ENCODE measurements at places on chromosomes 4 and X.

- no peak for DNase-seq
These were observed 877.3 kb upstream of the INTU start for GRCh38 chr4:126755506-126755905.

DNA sequence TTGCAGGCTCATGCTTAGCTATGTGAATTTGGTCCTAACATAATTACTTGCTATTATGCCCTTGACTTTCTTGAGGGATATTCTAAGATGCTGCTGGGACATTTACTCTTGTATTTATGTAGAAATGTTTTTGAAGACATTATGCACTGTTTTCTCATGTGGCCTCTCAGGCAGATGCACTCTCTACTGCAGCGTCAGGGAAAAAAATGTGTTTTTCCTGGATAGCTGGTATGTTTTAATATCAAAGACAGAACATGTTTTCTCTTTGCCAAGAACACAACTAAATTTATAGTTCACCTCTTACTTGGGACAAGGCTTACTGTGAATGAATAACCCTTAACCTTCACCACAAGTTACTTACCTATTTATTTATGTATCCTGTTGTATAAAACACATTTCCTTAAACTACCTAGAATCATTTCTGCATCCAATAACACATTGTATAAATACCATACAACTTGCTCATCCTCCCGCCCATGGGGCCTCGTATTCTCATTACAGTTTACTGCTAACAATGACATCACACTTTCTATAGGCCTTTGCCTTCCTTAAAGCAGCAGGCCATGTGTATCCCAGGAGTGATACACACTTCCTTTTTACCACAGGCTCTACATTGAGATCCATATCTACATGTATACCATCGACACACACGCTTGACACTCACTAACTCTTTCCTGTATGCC, 178.7 kb downstream of the SLIT2 start:
- no peak for DNase-seq

DNA sequence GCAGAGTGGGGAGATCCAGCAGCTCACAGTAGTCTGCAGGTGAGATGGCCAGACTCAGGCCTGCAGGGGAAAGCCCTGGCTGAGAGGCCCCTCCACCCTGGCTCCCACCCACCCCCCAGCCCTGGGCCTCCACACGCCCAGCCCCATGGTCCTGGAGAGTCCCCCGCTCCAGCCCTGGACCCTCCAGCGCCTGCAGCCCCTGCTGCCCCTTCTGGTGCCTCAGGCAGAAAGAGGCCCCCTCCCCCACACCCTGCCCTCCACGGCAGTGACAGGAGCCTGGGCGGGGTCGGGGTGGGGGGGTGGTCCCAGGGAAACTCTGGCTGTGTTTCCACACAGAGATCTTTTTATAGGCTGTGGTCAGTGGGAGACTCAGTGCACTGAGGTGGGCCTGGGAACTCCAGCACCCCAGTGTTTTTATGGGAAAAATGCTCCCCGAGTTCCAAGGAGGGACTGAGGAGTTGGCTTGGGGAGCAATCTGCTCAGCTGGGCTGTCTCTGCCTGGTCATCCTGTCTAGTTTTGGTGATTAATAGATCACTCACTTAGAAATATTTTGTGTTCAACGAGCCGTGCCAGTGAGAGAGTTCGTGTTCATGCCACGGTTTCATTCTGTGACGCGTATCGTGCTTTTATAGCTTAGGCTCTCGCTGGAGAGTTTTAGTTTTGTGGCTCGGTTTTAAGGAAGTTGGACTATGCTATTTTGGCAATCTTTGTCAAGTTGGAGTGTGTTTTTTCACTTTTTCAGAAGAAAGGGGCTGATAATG, 53.1 kb upstream of the HGFAC start:
- no peak for DNase-seq

GRCh38 chr4:77194989-77195388, 38.0 kb downstream of the CCNG2 start:
- no peak for DNase-seq

DNA sequence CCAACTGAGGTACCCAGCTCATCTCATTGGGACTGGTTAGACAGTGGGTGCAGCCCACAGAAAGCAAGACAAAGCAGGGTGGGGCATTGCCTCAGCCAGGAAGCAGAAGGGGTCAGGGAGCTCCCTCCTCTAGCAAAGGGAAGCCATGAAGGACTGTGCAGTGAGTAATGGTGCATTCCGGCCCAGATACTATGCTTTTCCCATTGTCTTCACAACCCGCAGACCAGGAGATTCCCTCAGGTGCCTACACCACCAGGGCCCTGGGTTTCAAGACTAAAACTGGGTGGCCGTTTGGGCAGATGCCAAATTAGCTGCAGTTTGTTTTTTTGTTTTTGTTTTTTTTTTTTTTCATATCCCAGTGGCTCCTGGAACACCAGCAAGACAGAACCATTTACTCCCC, 235.3 kb downstream of the TACR3 start:
- no peak for DNase-seq

DNA sequence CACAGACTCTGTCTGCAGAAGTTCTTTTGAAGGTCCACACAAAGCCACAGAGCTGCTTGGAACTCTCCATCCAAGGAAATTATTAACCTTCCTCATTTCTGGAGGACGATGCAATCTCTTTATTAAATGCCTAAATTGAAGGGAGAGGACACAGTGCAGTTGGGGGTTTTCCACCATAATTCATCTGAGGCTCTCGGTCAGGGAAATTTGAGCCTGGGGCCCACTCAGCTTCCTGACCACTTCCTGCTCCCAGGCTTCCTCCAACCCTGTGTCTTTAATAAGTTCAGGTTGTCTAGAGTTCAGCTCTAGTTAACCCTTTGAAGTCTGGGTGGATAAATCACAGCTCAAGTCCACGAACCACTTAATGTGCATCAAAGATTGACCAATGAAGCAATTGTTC, 58.5 kb downstream of the PRPS1 start:
- no peak for DNase-seq

DNA sequence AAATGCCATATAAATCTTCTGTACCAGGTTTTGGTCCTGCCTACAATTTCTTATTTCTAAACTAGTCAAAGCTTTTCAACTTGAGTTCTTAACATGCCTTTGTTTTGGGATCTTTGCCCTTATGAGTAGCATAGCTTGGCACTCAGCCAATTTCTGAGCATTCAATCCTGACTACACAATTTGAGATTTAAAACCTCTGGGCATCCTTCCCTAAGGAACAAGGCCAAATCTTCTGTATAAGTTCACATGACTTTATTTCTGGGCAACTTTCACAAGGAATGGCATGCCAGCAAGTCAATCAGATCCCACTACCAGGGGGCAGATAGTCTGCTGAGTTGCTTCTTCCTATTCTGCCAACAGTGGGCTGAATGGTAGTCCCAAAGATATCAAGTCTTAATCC, 254.2 kb downstream of the ADAMTS3 start:
- no peak for DNase-seq

DNA sequence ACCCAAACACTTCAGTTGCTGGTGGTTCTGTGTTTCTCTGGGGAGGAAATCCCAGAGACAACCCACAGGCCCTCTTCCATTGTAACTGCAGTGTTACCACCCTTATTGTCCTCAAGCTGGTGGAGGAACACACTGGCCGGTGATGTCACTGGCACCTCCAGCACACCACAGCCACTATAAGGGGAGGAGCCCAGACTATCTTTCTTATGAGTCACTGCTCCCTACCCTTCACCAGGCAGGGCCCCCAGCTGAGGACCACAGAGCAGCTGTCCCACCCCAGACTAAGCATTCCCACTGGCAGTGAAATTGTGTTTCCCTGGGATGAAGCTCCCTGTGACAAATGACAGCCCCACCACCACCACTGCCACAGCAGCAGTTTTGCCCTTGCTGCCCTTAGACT, 171.8 kb upstream of the FGF16 start:
- DNase-seq = no peak

- no peak for DNase-seq
These were observed 784.3 kb downstream of the ADGRL3 start for GRCh38 chr4:61984260-61984909.

DNA sequence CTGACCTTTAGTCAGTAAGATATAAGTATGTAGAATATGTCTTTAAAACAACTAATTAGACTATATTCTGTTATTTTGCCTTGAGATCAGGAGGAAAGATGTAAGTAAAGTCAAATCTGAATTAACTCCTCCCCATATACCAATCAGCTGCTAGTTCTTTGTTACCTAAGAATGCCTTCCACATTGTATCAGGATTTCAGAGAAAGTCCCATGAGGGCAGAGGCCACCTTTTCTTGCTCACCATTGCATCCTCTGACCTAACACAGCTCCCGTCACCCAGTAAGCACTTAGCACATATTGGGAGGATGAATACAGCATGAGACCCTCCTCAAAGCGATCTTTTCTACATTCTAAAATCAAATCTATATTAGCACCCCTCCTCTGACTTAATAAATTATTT, 87.0 kb downstream of the COL25A1 start:
- no peak for DNase-seq

DNA sequence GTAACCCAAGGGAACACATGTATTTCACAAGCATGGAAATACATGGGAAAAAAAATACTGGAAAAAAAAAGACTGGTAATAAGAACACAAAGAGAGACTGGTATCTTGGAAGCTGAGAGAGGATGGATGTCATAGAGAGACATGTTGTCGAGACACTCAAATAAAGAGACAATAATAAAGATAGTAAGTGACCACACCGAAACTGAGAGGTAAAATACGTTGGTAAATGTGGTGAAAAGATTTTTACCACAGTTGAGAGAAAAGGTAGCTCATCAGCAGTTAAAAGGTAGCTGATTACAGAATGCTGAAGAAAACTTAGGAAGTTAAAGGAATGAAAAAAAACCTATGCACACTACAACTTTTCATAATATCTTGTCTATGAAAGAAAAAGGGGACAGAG, 81.1 kb downstream of the ARAP2 start:
- DNase-seq = no peak

DNA sequence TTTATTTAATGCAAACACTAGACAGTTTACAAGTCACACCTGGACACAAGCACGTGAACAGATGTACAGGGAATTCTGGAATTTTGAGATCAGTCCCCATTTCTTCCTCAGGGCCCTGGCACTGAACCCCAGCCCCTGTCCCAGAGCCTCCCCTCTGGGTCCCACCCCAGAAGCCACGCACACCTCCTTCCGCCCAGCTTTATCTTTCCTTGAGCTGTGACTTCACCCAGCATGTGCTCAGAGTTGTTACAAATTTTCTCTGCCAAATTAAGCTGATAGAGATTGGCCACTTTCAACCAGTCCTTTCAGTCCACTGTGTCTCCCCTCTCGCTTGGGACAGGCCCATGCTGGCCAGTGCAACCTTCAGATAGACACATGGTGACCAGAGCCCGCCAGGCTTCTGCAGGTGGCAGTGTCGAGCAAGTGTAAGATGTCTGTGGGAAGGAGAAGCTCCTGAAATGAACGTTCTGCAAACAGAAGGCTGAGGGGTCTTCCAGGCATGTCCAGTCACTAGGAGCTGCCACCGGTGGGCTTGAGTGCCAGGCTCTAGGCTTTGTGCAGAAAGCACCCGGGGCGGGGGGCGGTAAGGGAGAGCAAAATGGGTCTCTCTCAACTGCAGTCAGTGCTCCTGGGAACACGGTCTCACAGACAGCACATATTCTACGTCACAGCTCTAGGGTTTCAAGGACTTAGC, 73.3 kb downstream of the MTMR1 start:
- no peak for DNase-seq

- DNase-seq = no peak
These were observed 48.3 kb upstream of the WDR1 start for GRCh38 chr4:10164877-10165283.
